ENCODE measurements at places on chromosomes 12 and 14. TPM values are rescaled to one million over a fixed set of nuclear protein-coding genes. Genes with fewer than 3 reads are reported as not detected.

SOAT2 gene
- total RNA-seq: 0.46 TPM

PSME1 gene
- total RNA-seq: 106 TPM

NTS gene
- total RNA-seq: 3.4 TPM

RFX4 gene
- 0.86 TPM for total RNA-seq

SDS gene
- total RNA-seq: not detected

GLI1 gene
- total RNA-seq: 5.6 TPM

BDKRB2 gene
- total RNA-seq: 0.61 TPM

BIN2 gene
- not detected for total RNA-seq

RIMBP2 gene
- total RNA-seq: 2.8 TPM

OR4E2 gene
- not detected for total RNA-seq

SCNN1A gene
- 87.7 TPM for total RNA-seq

PLEKHD1 gene
- total RNA-seq: 0.11 TPM

RNASE2 gene
- total RNA-seq: not detected

OLR1 gene
- total RNA-seq: 0.22 TPM

GYS2 gene
- total RNA-seq: not detected

ANKRD33 gene
- 0.46 TPM for total RNA-seq

ANKS1B gene
- 65.8 TPM for total RNA-seq

SYNDIG1L gene
- 2.7 TPM for total RNA-seq

CEP290 gene
- total RNA-seq: 19.1 TPM

CYP46A1 gene
- 0.46 TPM for total RNA-seq

BCL11B gene
- 8.3 TPM for total RNA-seq

PTPRQ gene
- total RNA-seq: not detected

EMP1 gene
- total RNA-seq: 0.58 TPM

CD163L1 gene
- total RNA-seq: 0.44 TPM

MANSC1 gene
- total RNA-seq: 12.1 TPM

IFNG-AS1 gene
- total RNA-seq: not detected

DENND5B gene
- 27.1 TPM for total RNA-seq

NANOG gene
- 129 TPM for total RNA-seq

GPR137C gene
- total RNA-seq: 4.5 TPM

CPNE8 gene
- total RNA-seq: 16.1 TPM

KITLG gene
- total RNA-seq: 7.0 TPM

KRT6C gene
- total RNA-seq: not detected

DLK1 gene
- 67.1 TPM for total RNA-seq

TEAD4 gene
- 19.1 TPM for total RNA-seq
